Stimulated activated naive CD4-positive, alpha-beta T cell treated with Interleukin-2 at 50 U/mL for 16 hours (primary cell): ENCODE measurements at places on chromosomes 16 and 17.
A peak's percentile ranks its signal among the peaks of the same experiment; 100 is the strongest.

- no peak for DNase-seq
These were observed 78.4 kb downstream of the SLC39A11 start for GRCh38 chr17:73013816-73014663.

GRCh38 chr17:16936536-16937310 is 35.2 kb downstream of the TNFRSF13B start:
- no peak for DNase-seq

- no peak for DNase-seq
These were observed 20.6 kb upstream of the COL1A1 start for GRCh38 chr17:50221864-50222545.

DNA sequence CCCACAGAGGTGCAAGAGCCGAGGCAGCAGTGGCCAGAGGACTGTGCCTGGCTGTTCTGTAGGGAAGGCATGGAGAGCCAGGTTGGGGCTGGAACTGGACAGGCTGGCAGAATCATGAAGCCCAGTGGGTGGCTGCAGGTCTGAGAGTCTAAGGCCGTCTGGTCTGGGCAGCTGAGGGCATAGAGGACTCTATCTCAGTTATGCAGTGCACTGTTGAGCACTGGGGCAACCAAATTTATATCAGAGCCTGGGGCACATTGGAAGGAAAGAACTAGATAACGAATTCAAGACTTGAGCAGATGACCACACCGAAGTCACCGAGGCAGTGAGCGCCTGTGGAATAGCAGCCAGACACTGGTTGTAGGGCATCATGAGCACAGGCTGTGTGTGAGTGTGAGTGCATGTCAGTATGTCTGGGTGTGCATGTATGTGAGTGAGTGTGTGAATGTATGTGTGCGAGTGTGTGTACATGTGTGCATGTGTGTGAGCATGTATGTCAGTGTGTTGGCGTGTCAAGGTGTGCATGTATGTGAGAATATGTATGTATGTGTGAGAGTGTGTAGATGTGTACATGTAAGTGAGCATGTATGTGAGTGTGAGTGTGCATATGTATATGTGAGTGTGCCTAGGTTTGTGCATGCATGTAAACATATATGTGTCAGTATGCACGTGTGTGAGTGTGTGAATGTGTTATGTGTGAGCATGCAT is 37.0 kb downstream of the RGS9 start:
- DNase-seq: no peak

GRCh38 chr17:59848778-59849177 is 44.0 kb downstream of the TUBD1 start:
- DNase-seq: peak; percentile 21

GRCh38 chr16:66292241-66292935 is 74.1 kb upstream of the CDH5 start:
- no peak for DNase-seq

GRCh38 chr17:16352667-16353316 is 477 bp downstream of the CENPV start:
- DNase-seq: peak; percentile 21

GRCh38 chr17:5596421-5596820 is 12.1 kb upstream of the NLRP1 start:
- DNase-seq: no peak

DNA sequence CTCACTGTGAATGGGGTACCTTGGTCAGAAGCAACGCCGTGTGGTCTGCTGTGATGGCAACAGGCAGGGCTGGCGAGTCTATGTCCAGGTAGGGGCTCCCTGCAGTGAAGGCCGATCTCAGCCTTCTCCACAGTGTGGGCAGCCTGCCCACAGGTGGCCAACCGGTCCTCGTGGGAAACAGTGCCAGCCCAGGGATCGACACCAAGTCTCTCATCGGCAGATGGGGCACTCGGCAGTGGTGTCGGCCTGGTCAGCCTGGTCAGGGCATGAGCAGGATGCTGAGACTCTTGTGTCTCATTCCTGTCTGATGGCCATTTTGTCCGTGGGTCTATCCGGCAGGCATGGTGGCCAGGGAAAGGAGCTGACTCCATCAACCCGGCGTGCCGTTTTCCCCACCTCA is 92.2 kb downstream of the TNFRSF13B start:
- DNase-seq: no peak

DNA sequence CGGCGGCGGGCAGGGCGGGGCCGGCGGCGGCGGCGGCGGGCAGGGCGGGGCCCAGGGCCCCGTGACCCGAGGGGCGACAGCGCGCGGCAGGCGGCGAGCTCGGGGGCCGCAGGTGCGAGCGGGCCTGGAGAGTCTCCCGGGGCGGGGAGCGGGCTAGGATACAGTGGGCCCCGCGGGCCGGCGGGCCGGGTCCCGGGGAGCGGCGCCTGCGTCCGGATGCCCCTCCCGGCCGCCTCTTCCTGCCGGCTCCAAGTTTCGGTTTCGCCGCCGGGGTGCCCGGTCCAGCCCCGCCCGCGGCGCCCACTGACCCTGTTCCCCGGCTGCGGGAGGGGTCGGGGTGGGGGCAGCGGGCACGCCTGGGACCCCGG is at the start of gene RNF213:
RNF213 (plus strand) TSS at position 62 of the 368 bp plus-strand sequence. CDS start 2,830 bp downstream, outside the sequence.
- DNase-seq: peak; percentile 43

GRCh38 chr17:80101946-80102663 is 724 bp downstream of the GAA start:
- no peak for DNase-seq

GRCh38 chr16:25270577-25270976 is 12.9 kb upstream of the ZKSCAN2 start:
- no peak for DNase-seq

- DNase-seq: no peak
These were observed 25.6 kb upstream of the CES5A start for GRCh38 chr16:55900616-55901393.

- DNase-seq: no peak
These were observed 331.4 kb downstream of the GRIN2A start for GRCh38 chr16:9850817-9851216.

DNA sequence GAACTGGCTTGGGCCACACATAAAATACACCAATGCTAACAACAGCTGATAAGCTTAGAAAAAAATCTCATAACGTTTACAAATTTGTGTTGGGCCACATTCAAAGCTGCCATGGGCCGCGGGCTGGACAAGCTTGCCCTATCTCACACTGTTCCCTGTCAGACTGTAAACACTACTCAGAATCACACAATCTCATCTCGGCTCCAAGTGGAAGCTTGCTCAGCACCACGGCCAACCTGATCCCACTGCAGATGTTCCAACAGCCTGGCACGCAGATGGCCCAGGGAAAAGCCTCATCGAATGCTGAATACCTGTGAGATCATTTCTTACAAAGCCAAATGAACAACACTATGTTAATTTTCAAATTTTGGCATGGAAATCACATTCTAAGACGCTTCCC is 125.8 kb downstream of the ANKRD11 start:
- DNase-seq: no peak

GRCh38 chr17:81517009-81517338 is 4.4 kb upstream of the ACTG1 start:
- DNase-seq: no peak

DNA sequence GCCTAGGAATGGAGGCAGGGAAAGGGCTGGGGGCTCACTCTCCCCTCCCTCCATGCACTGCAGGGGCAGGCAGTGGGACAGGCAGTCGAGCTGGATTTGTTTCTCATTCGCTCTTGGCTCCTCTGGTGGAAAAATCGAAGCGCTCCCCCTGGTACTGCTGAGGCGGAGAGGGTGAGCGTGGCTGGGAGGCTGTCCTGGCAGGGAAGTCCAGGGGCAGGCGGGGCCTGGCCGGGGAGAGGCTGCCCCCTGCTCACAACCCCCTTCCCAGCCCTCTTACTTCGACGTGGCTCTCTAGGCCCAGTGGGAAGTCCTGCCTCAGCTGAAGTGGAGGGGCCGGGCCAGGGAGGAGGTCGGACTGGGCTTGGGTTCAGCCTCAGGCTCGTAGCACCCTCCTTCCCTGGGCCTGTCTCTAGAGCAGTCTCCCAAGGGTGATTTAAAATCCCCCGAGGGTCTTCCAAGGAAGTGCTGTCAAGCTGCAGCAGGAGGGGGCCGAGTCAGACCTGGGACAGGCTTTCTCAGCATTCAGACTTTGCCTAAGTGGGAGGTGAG is 16.5 kb upstream of the TMEM92 start:
- no peak for DNase-seq

DNA sequence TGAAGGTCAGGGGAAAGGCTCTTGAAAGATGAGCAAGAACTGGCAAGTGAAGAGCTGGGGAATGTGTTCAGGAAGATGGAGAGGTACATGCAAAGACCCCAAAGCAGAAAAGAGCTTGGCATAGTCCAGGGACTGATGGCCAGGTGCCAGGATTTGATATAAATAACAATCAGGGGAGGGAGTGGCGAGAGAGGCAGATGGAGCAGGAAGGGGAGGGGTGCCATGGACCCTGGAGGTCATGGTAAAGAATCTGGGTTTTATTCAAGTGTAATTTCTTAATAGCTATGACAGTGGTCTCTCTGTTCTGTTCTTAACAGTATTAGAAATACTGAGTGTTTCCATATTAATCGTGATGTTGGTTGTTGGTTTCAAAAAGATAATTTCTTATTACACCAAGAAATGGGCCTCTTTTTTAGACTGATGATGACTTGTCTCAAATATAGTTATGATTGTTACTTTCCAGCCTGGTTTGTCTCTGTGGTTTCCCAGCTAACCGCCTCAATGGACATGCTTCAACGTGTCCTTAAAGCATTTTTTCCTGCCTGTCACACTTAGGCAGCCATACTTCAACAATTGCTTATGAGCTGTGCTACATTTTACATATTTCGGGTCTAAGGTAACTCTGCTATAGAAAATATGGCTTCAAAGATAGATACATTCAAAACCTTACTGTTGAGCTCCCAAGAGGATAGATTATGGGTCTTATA is 49.4 kb downstream of the MYH10 start:
- DNase-seq: no peak

- DNase-seq: no peak
These were observed 301.9 kb upstream of the TBX2 start for GRCh38 chr17:61097781-61098180.

- no peak for DNase-seq
These were observed 1265.1 kb downstream of the CDH8 start for GRCh38 chr16:60771138-60771537.

GRCh38 chr17:57091186-57091618 is 6.2 kb downstream of the AKAP1 start:
- DNase-seq: no peak

GRCh38 chr17:82014432-82014831 is 8.2 kb downstream of the CENPX start:
- DNase-seq: no peak

DNA sequence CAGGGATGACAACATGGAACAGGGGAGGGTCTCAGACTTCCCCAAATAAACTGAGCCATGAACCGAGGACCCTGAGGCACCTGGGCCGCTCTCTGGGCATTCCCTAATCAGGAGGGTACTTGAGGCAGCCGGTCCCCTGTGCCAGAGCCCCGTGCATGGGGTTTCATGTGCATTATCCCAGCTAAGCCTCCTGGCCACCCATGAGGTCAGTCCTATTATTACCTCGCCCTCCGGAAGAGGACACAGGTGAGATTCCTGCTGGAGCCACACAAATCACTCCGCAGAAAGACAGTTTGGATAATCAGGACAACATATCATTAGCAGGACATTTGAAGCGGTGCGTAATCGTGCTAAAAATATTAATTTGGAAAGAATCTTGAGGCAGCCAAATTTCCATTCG is 274.0 kb downstream of the PARN start:
- no peak for DNase-seq

DNA sequence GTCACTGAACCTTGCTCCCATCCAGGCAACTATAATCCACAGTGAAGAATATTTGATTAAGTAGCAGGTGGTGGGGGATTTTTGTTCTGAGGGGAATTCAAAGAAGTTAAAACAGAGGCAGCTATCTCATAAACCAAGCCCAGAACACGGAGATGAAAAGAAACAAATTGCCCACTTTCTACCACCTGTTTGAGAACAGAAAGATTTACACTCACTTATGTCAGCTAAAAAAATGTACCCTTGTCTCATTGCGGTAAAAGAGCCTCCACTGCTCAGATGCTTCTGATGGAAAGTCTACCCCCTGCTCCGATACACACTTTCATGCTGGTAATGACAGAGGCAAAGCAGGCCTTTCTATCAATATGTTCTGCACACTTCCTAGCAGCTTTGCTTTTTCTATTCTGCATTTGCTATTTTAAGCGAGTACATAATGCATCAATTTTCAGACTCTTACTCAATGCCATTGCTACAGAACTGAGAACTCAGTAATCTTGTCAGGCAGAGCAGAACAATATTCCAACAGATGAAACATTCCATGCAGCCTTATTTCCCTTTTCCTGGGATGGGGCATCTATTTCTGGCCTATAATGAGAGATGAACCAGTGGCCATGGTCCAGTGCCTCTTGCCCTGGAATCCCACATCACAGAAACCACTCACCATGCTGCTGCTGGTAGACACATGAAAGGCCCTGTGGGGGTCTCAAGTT is 29.0 kb downstream of the CDK5R1 start:
- no peak for DNase-seq

- DNase-seq: no peak
These were observed 100.5 kb upstream of the HS3ST3A1 start for GRCh38 chr17:13702266-13702665.

DNA sequence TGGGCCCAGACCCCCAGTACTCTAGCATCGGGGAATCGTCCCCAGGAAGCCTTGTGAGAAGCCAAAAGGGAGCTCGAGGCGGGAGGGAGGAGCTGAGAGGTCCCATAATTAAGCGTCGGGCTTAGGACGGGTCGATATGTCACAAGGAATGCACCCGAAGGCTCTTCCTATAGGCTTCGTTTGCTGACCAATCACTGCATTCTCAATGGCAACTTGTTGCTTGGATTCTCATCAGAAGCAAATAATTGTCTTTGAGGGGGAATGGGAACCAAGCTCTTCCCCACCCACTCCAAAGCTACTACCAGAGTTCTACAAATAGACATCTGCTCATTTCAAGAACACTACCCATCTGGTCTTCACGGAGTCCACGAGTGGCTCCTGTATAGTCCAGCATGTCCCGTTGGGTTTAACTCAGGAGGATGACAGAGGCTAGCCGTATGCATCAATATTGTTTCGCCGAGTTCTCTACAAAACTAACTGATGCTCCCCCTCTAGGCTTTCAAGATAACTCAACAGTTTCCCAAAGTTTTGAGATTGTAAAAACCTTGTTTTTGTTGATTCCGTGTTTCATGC is 628 bp upstream of the BLMH start:
- DNase-seq: no peak

DNA sequence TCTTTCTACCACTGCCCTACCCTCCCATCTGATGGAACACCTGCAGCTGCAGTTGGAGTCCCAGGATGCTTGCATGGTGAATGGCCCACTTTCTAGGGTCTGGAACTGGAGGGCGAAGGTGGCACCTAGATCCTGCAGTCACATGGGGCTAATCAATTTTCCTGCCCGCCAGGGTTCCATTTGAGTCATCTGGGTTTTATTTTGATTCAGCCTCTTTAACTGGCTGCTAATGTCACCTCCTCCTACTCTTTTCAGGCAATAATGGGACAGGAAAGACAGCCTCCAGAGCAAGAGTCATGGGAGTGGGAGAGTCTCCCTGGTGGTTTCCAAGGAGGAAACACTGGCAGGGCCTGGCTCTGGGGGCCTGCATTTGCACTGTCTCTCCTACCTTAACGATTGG is 3.8 kb upstream of the TBKBP1 start:
- DNase-seq: no peak
